ENCODE measurements at places on chromosomes 12 and 14. TPM values are rescaled to one million over a fixed set of nuclear protein-coding genes. Genes with fewer than 3 reads are reported as not detected.
A peak's percentile ranks its signal among the peaks of the same experiment; 100 is the strongest.

DNA sequence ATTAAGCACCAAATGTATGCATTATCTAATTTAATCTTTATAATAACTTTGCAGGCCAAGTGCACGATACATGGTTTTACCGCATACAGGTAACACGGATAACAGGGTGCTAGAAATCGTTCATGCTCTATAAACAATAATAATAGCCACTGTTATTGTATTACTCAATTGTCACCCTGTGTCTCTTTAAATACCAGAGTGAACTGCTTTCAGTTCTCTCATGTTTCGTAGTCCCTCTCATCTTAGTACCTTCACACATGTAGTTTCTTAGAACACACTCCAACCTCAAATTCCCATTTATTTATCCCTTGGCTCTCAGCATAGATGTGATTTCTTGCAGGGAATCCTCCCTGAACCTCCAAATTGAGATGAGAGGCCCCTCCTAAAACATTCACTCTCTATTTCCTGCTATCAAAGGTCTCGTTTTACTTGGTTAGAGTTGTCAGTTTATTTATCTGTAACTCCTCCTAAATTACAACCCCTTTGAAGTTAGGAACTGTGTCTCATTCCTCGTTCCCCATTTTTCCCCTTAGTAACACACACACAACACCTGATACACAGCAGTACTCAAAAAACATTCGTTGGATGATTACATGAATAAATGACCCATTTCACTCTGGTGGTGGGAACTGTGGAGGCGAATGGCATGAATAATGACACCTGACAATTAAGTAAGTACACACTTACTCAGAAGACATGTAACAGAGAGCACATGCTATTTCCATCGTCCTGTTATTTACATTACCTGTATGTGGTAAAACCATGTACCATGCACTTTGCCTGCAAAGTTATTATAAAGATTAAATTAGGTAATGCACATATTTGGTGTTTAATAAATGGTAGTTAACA lies 134.6 kb downstream of the BTG1 start:
- DNase-seq = no peak

GRCh38 chr14:92105893-92106142 lies 564 bp downstream of the ATXN3 start:
- DNase-seq = peak; percentile 47

GRCh38 chr14:68157971-68158371 lies 338.4 kb downstream of the RAD51B start:
- peak; percentile 56 for DNase-seq

- DNase-seq = no peak
These were observed 435.4 kb upstream of the STXBP6 start for GRCh38 chr14:25485381-25485780.

GRCh38 chr14:28877923-28878322 lies 111.3 kb downstream of the FOXG1 start:
- no peak for DNase-seq

DNA sequence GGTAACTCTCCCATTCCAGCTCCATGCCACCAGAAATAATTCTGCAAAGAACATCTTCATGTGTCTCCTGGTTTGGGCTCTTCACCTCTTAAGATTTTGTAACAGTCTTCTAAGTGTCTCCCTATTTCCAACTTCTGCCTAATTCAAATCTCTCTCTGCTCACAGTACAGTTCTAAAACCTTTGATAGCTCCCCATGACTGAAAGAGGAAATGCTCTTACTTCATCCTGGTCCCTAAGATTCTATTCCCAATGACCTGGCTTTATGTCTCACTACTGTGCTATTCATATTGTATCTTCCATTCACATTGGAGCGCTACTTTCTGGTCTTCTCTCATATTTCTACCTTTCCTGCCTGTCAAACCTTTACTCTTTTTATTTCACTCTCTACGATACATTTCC lies 1.6 kb downstream of the AMN1 start:
- DNase-seq = no peak

DNA sequence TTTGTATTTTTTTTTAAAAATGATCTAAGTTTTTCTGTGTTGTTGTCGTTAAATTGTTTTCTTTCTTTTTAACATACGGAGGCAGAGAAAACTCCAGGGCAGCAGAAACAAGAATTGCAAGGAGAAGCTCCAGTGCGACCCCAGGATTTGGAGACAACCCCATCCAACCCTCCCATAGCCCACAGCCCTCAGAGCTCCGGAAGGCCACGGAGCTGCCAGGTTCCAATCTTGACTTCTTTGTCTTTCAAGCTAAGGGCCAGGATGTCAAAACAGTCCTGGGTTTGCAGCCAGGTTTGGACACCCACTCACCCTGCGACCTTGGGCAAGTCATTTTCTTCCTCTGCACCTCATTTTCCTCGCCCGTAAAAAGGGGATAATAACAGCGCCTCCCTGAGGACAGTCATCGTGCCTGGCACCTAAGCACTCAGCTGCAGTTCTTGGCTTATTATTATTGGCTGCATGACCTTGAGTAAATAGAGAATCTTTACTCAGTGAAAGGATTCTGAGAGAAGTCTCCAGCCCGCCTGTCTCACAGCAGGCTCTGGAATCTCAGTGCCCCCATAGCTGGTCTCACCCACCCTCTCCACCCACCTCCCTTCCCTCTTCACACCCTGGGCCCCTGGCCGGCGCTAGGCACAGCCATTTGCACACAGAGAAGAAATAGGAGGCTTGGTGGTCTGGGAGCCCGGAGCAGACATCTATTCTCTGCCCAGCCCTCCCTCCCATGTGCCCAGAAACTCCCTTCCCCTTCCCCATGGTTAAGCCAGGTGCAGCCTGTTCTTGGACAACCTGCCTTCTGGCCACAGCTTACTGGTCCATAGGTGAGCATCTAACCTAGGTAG lies 79.4 kb upstream of the BCL11B start:
- no peak for DNase-seq

DNA sequence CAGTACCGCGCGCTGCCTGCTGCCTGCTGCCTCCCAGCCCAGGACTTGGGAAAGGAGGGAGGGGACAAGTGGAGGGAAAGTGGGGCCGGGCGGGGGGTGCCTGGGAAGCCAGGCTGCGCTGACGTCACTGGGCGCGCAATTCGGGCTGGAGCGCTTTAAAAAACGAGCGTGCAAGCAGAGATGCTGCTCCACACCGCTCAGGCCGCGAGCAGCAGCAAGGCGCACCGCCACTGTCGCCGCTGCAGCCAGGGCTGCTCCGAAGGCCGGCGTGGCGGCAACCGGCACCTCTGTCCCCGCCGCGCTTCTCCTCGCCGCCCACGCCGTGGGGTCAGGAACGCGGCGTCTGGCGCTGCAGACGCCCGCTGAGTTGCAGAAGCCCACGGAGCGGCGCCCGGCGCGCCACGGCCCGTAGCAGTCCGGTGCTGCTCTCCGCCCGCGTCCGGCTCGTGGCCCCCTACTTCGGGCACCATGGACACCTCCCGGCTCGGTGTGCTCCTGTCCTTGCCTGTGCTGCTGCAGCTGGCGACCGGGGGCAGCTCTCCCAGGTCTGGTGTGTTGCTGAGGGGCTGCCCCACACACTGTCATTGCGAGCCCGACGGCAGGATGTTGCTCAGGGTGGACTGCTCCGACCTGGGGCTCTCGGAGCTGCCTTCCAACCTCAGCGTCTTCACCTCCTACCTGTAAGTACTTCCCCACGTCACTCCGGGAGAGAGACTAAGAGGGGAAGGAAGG lies at the start of gene LGR5:
LGR5 (plus strand) TSS at position 186 of the 732 bp plus-strand sequence; CDS start at position 469, 283 bp downstream.
- DNase-seq = peak; percentile 37

GRCh38 chr12:108342985-108343384 lies 3.9 kb upstream of the CMKLR1 start:
- DNase-seq = peak; percentile 23

Gene SERPINA10
- total RNA-seq = not detected

- DNase-seq = no peak
These were observed 30.2 kb downstream of the LEMD3 start for GRCh38 chr12:65199604-65200003.

GRCh38 chr14:86521031-86521730 lies 991.2 kb downstream of the FLRT2 start:
- no peak for DNase-seq

Gene C12orf42
- not detected for total RNA-seq

GRCh38 chr14:102344485-102344884 lies 18.2 kb downstream of the CINP start:
- DNase-seq = no peak

Gene ADCY6
- 9.2 TPM for total RNA-seq

Gene AKAP6
- total RNA-seq = 2.1 TPM

- no peak for DNase-seq
These were observed 125.0 kb downstream of the RAD51B start for GRCh38 chr14:67944605-67945004.

- DNase-seq = peak; percentile 10
These were observed 114.8 kb downstream of the PLXNC1 start for GRCh38 chr12:94263011-94263811.

Gene CDKN3
- 130 TPM for total RNA-seq

- DNase-seq = no peak
These were observed 9.6 kb downstream of the COX14 start for GRCh38 chr12:50121641-50122040.

GRCh38 chr12:53798575-53798974 lies 46.8 kb upstream of the CISTR start:
- DNase-seq = no peak

DNA sequence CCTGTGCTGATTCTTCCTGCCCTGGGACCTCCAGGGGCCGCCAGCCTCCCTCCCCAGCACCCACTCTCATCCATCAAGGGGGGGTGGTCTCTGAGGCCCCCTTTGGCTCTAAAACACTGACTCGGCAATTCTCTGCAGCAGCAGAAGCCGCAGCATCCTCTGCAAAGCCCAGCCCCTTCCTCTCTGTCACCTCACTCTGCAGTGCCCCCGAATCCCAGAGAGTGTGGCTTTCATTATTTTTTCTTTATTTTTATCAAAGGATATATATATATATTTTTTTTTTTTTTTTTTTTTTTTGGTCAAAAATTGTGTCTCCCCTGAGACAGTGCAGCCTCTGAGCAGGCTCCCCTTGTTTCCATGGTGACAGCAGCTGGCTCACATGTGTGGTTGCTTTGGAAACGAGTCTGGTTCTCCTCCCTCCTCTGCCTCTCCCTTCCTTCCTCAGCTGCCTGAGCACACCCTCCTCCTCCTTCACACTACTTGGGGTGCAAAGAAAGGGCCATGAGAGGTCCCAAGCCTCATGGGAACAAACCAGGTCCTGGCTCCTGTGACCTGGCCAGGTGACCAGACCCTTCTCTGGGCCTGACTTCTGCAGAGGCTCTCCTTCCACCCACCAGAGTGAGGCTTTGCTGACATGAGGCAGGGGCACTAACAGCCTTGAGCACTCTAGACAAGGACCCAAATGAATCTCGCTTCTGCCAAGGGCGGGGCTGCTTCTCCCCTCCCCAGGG lies 100.5 kb downstream of the LRRC74A start:
- peak; percentile 57 for DNase-seq

DNA sequence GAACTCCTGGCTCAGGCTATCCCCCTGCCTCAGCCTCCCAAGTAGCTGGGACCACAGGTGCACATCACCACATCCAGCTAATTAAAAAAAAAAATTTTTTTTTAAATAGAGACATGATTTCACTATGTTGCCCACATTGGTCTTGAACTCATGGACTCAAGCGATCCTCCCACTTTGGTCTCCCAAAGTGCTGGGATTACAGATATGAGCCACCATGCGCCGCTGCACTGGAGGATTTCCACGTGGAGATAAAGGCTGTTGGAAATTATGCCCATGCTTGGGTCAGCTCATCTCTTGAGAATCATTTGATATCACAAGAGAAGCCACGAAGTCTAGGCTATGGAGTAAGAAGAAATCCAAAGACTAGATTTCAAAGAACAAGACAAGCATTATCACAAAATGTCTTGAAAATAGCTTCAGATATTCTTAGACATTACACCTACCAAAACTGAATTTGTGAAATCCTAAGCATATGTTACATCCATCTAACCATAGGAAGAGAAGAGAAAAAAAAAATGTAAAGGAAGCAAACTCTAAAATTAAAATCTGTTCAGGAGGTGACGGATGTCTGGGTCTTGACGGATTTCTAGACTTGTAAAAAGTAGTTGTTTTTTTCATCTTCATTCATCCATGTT lies 99.1 kb downstream of the PTPN11 start:
- DNase-seq = no peak

Gene NFATC4
- 28.8 TPM for total RNA-seq

Gene HCAR1
- total RNA-seq = 0.03 TPM

Gene TAS2R42
- not detected for total RNA-seq

- peak; percentile 66 for DNase-seq
These were observed 23.0 kb upstream of the RAB21 start for GRCh38 chr12:71731439-71732356.

Gene SIX6
- 0.12 TPM for total RNA-seq

DNA sequence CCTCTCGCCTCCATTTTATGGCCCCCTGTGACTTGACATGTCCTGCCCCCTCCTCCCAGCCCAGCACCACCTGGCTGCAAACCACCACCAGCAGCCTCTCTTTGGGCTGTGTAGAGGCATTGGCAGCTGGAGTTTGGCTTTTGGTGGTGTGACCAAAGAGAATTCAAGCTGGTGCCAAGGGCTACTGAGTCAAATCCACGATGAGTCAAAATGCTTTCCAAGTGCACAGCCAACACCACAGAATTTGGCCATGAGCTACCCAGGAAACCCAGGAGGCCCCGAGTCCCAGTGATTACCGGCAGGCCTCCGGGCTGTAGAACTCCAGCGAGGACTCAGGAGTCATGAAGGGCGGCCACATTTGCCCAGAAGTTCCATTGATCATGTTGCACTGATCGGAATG lies 53.8 kb downstream of the SCARB1 start:
- no peak for DNase-seq

Gene IL31
- total RNA-seq = not detected

DNA sequence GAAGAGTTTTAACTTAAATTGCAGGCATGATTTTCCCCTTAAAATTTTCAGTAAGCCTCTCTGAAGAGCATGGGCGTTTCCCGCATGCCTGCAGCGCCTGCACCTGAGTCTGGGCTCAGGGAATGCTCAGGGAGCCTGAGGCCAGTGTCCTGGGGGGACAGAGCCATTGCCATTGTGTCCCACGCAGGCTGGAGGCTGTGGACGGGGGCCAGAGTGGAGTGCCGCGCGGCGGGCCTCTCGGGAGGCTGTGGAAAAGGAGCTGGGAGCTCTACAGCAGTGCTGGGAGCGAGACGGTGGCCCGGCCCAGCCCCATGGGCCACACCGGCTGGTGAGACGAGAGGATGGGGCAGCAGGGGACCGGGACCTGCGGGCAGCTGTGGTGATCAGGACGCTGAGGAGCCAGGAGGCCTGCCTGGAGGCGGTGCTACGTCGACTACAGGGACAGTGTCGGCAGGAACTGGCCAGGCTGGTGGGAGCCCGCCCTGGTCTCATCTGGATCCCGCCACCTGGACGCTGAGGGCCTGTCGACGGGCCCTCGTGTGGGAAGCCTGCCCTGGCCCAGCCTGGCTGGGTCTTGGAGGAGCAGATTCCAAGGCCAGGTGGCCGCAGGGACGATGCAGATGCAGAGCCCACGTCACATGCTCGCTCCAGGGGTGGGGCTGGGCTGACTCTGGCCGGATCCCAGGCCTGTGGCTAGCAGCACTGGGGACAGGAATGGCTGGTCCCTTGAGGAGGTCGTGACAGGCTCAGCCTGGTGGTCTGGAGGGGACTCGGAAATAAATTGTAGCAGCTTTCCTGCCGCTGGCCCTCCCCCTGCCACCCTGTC lies 7.6 kb downstream of the TEDC1 start:
- peak; percentile 10 for DNase-seq

GRCh38 chr12:131723532-131723931 lies 12.6 kb downstream of the SFSWAP start:
- no peak for DNase-seq

Gene GPX2
- total RNA-seq = not detected

GRCh38 chr12:62130834-62131552 lies 129.2 kb upstream of the USP15 start:
- DNase-seq = no peak

Data from Daoy (cell line).